Mammary microvascular endothelial cell (primary cell): ENCODE measurements at places on chromosomes 16 and 17. TPM values are rescaled to one million over a fixed set of nuclear protein-coding genes. Genes with fewer than 3 reads are reported as not detected.

Gene PPY
- total RNA-seq = not detected in 2 replicates

Gene CES4A
- total RNA-seq = 0.33 TPM in 1 of 2 replicates, not detected in the other

Gene METTL9
- 174 and 195 TPM in 2 replicates for total RNA-seq

Gene TNFRSF13B
- total RNA-seq = not detected in 2 replicates

Gene PGP
- 25.6 and 31.4 TPM in 2 replicates for total RNA-seq

Gene SEPTIN1
- not detected in 2 replicates for total RNA-seq

Gene COX6A2
- not detected in 2 replicates for total RNA-seq

Gene CTRB2
- not detected in 2 replicates for total RNA-seq

Gene GPR179
- not detected in 2 replicates for total RNA-seq

Gene PCGF2
- 9.7 and 14.5 TPM in 2 replicates for total RNA-seq

Gene MT3
- not detected in 2 replicates for total RNA-seq

Gene KNOP1
- 23.9 and 36.3 TPM in 2 replicates for total RNA-seq

Gene TBC1D3L
- not detected in 2 replicates for total RNA-seq

Gene TP53TG3F
- not detected in 2 replicates for total RNA-seq

Gene ELMO3
- 0.60 and 0.98 TPM in 2 replicates for total RNA-seq
